Stimulated activated CD8-positive, alpha-beta memory T cell treated with anti-CD3 and anti-CD28 coated beads, Interleukin-12 subunit alpha, Interleukin-12 subunit beta, amount 100 ng/mL, for 1 hour (primary cell): ENCODE measurements at places on chromosomes 13 and 19.

DNA sequence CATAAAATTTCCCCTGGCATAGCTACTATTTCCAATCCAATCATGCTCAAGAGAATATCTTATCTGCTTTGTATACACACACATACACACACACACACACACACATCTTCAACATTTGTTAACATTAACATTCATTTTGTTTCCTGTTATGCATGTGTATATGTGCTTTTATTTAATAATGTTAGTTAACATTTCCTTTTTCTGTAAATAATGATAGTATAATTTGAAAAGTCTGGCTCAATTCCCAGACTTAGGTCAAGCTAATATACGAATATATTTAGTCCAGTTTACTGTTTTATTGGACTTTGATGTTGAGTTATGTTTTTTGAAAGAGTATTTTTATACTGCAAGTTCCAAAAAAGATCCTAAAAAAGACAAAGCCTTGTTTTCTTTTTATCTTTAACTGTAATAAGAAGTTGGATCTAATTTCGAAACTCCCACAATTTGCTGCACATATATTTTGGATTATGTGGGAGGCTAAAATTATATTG, 1072.4 kb downstream of the EFNB2 start:
- DNase-seq, result no peak

DNA sequence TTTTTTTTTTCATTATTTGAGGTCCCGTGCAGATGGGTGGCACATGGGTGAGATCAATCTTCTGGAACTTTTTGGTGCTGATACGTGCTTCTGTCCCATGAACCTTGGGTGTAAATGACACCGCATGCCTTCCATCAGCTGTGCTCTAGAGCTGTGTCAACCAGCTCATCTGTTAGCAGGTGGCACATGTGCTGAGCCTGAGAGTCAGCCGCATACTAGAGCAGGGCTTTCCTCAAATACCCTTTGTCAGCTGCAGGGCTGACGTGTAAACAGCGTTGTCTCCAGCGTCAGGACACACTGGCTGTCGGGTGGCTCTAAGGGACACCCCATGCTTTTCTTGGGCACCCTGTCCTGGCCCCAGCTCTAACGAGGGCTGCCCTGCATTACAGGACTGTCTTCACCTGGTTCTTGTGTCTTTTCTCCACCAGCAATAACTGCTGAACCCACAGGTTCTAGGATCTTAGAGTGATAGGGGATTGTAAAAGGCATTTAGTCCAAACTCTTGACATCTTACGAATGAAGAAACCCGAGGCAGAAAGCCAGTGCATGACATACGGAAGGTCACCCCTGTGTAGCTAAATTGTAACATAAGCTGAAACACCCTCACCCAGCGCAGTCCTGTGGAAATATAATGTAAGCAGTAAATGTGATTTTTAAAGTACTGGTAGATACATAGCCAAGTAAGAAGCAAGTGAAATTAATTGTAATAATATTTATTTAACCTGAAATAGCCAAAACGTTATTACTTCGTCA, 119.5 kb downstream of the LRCH1 start:
- DNase-seq, result no peak

- DNase-seq, result no peak
These were observed 23.5 kb upstream of the DCLK1 start for GRCh38 chr13:36154567-36155291.

DNA sequence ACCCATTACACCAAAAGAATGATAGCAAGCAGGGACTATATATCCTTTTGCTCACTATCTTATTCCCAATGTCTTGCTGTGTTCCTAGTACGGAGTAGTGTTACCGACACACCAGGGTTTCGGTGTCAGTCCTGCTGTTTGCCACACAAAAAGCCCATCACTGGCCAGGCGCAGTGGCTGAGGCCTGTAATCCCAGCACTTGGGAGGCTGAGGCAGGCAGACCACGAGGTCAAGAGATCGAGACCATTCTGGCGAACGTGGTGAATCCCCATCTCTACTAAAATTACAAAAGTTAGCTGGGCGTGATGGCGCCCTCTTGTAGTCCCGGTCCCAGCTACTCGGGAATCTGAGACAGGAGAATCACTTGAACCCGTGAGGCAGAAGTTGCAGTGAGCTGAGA, 1467.3 kb upstream of the MIR17HG start:
- no peak for DNase-seq

DNA sequence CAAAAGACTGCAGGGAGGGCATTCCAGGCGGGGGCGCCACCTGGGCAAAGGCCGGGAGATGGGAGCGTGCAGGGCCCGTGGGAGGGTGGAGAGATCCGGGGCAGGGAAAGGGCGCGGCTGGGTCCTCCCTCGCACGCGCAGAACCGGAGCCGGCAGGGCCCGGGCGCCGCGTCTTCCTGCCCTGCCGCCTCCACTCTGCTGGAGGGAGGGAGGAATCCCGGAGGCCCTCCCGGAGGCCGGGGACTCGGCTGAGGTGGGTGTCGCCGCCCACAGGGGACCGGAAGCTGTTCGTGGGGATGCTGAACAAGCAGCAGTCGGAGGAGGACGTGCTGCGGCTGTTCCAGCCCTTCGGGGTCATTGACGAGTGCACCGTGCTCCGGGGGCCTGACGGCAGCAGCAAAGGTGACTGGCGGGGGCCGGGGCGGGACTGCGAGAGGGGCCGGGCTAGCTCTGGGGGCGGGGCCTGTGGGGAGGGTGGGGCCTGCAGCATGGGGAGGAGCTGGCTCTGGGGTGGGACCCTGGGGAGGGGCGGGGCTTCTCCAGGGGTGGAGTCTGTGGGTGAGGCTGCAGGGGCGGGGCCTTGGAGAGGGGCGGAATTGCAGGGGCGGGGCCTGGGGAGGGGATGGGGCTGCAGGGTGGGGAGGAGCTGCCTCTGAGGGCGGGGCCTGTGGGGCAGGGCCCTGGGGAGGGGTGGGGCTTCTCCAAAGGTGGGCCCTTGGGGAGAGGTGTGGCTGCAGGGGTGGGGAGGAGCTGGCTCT, 51.3 kb downstream of the CELF5 start:
- peak; percentile 79 for DNase-seq
